ENCODE measurements at places on chromosomes 5 and 9.

- no peak for DNase-seq
Observed at GRCh38 chr5:142901476-142902185, 131.5 kb downstream of the ARHGAP26 start.

DNA sequence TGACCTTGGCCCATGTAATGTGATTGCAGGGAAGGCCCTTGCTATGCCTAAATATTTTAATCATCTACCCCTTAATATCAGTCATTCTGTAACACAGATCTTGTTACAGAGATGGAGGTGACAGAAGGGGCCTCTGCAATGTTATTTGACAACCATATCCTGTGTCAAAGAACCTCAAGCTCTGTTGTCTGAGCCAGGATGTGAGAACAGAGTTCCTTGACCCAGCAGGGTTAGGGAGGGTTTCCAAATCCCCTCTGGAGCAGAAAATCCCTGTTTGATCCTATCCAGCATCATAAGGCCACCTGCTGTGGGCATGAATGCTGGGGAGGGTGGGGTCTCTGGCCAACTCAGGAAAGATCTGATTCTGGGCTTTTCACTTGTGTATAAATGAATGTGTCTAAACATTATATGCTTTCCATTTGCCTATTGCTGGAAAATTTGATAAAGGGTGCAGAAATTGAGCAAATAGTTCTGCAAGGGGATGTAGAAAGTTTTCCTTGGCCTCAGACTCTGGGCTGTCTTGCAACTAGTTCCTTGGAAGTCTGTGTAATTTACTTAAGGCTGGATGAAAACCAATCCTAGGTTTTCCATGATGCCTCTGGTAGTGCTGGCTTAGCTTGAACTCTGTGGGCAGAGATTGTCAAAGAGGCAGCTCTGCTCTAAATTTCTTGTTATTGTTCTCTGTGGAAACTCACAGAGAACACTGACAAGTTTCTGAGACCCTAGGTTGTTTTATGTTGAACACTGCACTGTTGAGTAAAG, 71.0 kb downstream of the PGM5 start:
- DNase-seq = no peak

DNA sequence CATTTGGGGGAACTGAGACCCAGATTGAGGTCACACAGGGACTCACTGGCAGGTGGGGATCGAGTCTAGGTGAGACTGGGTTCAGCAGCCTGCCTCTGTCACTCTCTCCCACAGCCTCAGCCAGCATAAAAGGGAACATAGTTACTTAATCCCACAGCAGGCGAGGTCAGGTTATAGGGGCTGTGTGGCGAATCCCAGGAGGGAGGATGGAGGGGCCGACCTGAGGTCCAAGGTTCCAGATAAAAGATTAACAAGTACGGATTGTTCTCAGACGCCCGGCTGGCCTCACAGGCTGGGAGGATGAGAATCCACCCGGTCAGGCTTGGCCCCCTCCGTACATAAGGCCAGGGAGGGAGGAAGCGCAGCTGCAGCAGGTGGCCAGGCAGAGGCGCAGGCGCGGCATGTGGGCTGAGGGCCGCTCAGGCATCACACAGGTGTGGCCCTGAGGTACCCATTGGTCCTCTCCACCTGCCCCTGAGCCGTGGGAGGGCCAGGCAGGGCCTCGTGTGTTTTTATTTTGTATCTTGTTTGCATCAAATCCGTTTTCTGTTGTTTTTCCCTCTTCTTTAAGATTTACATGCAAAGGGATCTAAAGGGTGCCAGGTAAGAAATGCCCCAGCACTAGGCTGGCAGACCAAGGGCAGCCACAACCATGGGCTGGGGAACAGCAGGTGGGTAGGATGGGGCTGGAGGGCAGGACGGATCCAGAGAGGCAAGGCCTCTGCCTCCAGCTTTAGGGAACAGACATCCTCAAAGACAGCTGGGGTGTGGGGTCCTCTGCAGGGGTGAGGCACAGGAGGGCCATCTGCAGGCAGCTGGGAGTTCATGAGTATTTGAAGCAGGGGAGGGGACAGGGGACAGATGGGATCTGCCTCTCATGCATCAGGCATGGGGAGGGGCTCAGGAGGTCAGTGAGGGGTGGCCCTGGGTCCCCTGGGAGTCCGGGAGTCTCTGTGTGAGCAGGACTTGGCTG, 3.6 kb downstream of the SUSD3 start:
- DNase-seq = no peak

- no peak for DNase-seq
Observed at GRCh38 chr9:112170235-112170634, 4.9 kb downstream of the SUSD1 start.

- no peak for DNase-seq
Observed at GRCh38 chr9:11128156-11128555, 515.4 kb upstream of the PTPRD start.

- DNase-seq = no peak
Observed at GRCh38 chr9:38083858-38084555, 15.0 kb upstream of the SHB start.

DNA sequence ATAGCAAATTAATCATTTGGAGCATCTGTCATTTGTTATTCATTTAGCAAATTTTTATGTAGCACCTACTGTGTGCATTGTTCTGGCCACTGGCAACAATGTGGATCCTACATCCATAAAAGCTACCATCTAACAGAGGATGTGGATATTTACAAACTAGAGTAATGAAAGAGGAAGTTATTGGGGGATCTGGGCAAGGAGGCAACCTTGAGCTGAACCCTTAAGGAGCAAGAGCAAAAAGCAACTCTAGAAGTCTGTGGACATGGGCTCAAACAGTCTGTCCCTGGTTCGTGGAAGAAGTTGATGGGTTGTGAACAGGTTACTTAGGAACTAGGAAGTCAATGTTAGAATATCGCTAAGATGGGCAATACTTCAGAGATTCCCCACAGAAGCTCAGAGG, 259.9 kb downstream of the SYK start:
- DNase-seq = no peak

DNA sequence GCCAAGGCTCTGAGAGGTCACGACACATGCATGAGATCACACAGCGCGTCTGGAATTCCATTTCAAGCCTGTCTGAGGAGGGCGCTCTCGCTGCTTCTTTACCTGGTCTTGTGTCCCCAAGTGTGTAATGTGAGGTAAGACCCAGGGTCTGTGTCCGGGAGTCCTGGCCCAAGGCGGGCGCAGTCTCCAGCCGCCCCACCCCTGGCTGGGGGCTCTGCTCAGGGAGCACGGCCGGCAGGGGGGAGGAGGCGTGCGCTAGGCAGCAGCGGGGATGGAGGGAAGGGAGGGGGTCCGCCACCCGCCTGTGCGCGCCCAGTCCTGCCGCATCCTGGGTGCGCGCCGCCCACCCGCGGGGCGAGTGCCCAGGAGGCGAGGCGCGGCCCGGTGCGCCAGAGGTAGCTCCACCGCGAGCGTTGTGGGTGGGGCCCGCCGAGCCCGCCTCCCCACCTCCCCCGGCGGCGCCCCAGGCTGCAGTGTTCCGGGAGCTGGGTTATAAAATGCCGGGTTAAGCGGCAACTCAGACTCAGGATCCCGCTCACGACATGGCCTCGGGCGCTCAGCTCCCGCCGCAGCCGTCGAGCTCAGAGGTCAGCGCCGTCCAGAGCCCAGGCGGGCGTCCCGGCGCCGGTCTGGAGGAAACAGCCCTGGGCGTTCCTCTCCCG, at the start of gene CCNI2:
CCNI2 (plus strand) TSS at position 473 of the 662 bp plus-strand sequence; CDS start at position 543, 70 bp downstream.
- DNase-seq = no peak

GRCh38 chr9:91818225-91818585, 131.8 kb downstream of the ROR2 start:
- DNase-seq = no peak

DNA sequence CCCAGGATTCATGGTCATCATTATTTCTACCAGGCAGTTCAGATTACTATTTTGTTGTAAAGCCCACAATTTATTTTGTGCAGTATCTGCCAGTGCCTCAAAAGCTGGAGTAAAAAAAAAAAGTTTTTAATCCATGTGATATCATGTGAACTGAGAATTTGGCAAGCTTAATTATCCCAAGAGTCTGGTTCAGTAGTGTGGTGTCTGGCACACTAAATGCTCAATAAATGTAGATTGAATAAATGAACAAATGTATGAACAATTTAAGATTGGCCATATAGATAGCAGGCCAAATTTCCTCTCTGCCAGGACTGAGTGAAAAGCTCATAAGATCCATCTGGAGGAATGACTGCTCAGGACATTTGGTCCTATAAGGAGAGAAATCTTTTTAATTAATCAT, 533.0 kb downstream of the TLE1 start:
- DNase-seq = no peak

- DNase-seq = no peak
Observed at GRCh38 chr9:87836951-87837705, 45.5 kb upstream of the SPATA31E1 start.

GRCh38 chr9:101860920-101861319, 122.5 kb upstream of the GRIN3A start:
- DNase-seq = no peak

- no peak for DNase-seq
Observed at GRCh38 chr9:127368852-127369402, 28.0 kb upstream of the SLC2A8 start.

GRCh38 chr5:173581408-173582215, 34.8 kb downstream of the BOD1 start:
- DNase-seq = no peak

GRCh38 chr9:14029806-14030374, 284.1 kb downstream of the NFIB start:
- no peak for DNase-seq

DNA sequence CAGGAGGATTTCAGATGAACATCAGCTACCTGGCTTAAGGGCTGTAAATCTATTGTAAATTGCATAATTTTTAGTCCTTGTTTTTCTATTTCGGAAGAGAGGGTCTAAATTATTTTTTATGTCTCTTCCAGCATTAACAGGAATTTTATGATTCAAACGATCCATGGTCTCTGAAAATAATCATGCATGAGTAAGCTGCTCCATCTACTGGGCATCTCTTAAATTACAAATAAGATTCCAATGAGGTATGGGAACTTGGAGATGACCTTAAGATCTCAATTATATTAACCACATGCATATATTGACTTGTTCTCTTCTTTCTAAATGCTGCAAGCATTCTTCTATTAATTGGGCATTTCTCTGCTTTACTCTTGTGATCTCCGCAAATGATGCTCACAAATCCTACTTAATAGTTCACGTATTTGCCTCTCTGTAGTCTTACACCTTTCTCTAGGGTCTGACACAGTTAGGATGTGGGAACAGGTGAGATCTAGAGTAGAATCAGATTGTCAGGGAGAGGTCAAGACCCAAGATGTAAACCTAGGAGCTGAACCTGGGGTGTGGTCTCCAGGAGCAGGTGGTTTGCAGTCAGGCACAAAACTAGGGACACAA, 86.9 kb downstream of the NUDT12 start:
- peak; percentile 20 for DNase-seq

DNA sequence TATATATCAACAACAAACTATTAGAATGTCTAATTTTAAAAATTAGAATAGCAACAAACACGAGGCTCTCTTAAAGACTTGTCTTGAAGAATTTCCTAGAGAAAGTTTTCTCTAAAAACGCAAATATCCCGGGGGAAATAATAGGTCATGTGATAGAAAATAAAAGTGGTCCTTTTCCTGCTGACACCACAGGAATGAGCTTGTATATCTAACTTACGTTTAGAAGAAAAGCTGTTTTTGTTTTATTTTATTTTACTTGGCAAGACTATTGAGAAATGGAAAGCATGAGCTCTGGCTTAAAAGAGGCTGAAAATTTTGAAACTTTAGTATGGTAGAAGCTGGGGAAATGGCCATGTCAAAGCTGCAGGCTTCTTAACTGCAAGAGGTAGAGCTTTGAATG, 465.0 kb downstream of the AGTPBP1 start:
- no peak for DNase-seq

Data from DMS79 treated with DMSO at 0.1 percent for 48 hours (cell line).